NCI-H2081 (cell line): ENCODE measurements at places on chromosomes 13 and 19.

- DNase-seq, result peak; percentile 39
These were observed at the start of gene GGN for GRCh38 chr19:38387550-38388348. Gene GGN (minus strand): TSS chr19:38388034. CDS start chr19:38387261, 773 bp downstream.

DNA sequence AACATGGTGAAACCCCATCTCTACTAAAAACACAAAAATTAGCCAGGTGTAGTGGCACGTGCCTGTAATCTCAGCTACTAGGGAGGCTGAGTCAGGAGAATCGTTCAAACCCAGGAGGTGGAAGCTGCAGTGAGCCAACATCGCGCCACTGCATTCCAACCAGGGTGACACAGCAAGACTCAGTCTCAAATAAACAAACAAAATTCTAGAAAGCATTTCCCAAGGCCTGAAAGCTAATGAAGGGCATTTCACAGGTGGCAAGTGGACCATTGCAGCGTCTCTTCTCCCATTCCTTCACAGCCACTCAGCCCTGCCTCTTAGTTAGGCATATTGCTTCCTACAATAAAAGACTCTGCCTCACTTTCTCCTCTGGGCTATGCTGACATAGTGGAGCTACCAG is 13.5 kb upstream of the RXFP2 start:
- no peak for DNase-seq

DNA sequence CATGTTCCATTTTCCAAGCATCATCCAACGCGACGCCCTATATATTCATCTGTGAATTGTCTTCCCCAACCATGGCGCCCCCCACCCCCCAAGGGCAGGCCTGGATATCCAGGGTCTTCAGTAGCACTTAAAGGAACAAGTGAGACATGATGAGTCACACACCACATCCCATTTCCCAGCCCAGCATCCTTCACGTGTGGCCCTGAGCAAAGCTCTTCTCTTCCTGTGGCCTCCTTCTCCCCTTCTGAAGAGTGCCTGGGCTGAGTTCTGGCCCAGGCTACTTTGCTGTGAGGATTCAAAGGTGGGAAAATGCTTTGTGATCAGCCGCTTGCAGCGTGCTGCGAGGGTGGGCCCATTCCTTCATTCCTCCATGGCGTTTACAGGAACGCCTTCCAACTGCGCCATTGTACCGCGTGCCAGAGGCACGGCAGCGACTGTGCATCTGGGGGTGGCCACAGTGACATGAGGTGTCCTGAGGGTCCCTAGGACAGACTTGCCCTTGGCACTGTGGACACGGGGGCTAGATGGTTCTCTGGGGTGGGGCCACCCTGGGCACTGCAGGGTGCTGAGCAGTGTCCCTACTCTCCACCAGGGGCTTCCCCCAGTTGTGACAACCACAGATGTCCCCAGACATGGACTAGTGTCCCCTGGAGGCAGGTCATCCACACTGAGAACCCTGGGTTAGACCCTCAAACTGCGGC is 11.7 kb downstream of the PLIN4 start:
- DNase-seq, result no peak

DNA sequence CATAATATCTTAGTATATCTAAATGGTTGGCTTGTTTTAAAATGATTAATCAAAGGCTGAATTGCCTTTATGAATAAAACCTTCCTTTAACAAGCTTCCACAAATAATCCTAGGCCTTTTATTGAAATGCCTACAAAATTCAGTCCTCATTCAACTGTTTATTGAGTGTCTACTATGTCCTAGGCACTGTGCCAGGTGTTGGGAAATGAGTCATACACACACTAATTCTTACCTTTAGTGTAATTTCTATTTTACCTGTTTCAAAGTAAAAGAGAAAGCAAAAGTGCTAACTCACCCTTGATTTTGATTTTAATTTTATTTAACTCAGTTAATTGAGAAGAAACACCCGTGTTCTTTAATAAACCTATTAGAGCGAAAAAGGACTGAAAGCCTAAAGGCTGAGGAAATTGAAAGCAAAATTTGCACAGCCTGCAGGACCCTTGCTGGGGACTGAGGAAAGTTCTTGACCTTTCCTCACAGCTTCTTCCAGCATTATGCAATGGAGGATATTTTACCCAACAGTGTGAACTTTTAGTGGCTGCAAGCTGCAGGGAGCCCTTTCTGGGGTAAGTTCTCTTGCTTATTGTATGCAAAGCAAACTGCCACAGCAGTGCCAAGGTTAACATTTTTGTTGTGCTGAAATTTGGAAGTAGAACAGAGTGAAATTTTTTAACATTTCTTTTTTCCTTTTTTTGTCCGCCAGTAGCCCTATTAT is 83.1 kb downstream of the B3GLCT start:
- no peak for DNase-seq

DNA sequence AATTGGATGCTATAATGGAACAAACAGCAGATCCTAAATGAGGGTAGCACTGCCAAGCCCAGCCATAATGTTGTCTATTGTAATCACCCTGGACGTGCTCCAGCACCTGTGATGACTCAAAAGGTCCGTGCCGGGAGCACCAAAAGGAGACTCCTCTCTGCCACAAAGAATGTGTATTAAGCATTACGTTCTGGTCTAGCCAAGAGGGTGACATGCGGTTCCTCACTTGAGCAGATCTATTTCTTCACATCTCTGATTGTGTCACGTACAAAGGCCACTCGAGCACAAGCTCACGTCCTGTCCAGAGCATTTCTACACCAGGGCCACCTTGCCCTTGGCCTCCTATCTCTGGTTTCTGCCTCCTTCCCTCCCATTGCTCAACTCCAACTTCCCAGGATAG is 219.9 kb upstream of the IRS2 start:
- DNase-seq, result peak; percentile 42

DNA sequence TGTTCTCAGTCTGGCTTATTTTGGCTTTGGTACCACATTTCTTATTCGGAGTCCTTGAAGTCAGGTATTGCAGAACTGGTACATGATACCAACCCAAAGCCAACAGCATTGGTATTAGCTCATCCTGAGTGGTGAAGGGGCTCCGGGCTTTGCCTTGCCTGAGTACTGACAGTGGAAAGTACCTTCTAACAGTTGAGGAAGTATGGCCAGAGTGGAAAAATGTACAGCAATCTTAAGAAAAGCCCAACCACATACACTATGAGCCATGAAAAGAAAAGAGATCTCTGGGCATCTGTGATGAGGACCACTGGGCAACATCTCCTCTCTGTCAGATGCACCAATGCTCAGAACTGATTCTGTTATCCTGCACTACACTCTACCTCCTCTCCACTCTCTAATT is 8.3 kb downstream of the LCP1 start:
- DNase-seq, result no peak

DNA sequence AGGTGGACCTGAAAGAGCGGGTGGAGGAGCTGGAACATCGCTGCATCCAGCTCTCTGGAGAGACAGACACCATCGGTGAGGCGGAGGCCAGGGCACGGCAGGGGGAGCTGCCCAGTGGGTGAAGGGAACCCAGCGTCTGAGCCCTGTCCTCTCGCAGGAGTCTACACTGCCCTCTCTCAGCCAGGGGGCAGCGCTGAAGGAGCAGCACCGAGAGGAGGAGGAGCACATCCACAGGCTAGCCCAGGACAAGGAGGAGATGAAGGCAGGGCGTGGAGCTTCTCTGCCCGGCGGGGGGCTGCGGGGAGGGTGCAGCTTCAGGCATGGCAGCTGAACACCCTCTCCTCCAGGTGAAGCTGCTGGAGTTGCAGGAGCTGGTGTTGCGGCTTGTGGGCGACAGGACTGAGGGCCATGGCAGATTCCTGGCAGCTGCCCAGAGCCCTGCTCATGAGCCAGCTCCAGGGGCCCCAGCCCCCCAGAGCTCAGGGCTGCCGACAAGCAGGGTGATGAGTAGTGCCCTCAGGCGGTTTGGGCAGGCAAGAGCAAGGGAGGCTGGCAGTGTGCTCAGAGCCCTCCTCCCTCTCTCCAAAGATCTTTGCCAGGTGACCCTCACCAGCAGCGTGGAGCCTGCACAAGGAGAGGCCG is 31.4 kb upstream of the ZNF492 start:
- no peak for DNase-seq

- DNase-seq, result peak; percentile 87
These were observed at the start of the genes BIVM and POGLUT2 for GRCh38 chr13:102798581-102799425. Gene BIVM (plus strand): TSS chr13:102799119. CDS start chr13:102807268, 8,149 bp downstream. Gene POGLUT2 (minus strand): TSS chr13:102798976. CDS start chr13:102798670, 306 bp downstream.

GRCh38 chr19:41376241-41376997 is at the start of gene TMEM91:
Gene TMEM91 (plus strand): TSS chr19:41376533. CDS start chr19:41378310, 1,777 bp downstream.
- no peak for DNase-seq

DNA sequence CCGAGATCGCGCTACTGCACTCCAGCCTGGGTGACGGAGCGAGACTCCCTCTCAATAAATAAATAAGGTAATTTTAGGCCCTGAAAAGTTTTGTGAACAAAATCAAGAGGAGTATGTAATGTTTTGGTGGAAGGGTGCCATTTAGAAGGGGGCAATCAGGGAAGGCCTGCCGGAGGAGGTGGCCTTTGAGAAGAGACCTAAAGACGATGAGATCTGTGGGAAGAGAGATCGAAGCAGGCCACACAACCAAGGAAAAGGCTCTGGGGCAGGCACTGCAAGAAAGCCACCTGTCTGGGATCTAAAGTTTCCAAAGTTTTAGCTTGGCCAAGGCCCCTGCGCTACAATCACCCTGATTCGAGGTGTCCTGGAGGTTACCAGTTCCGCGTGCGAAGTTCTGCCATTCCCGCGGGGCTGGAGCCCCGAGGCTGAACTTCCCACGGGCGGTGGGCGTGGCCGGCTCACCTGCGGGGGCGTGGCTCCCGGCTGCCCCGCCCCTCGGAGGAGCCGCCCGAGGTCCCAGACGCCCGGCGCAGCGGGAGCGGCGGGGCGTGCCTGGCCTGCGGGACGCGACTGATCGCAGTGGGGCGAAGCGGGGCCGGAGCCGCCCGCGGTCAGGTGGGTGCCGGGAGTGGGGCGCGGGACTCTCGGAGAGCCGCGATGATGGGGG is at the start of gene KLC3:
TSS of gene KLC3 (plus strand) at position 519 of the 667 bp plus-strand sequence. CDS start 4,792 bp downstream, outside the sequence.
- DNase-seq, result no peak

- no peak for DNase-seq
These were observed 2.5 kb downstream of the PRTN3 start for GRCh38 chr19:843180-843835.

GRCh38 chr13:113297370-113298042 is 467 bp downstream of the LAMP1 start:
- no peak for DNase-seq

DNA sequence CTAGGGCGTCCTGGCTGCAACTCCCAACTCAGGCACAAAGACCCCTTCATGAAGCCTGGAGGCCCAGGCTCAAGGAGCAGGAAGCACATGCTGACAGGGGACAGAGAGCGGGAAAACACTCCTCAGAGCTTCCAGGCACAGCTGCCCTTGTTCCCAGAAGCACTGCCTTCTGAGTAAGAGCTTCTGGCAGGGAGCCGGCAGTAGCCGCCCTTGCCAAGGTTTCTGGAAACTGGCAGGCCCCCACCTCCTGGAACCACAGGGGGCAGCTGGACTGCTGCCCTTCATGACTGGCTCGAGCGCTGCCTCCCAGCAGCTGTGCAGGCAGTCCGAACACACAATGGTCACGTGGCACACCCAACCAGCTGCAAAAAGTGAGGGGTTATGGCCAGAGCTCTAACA is 33.6 kb upstream of the EPHX3 start:
- peak; percentile 73 for DNase-seq

DNA sequence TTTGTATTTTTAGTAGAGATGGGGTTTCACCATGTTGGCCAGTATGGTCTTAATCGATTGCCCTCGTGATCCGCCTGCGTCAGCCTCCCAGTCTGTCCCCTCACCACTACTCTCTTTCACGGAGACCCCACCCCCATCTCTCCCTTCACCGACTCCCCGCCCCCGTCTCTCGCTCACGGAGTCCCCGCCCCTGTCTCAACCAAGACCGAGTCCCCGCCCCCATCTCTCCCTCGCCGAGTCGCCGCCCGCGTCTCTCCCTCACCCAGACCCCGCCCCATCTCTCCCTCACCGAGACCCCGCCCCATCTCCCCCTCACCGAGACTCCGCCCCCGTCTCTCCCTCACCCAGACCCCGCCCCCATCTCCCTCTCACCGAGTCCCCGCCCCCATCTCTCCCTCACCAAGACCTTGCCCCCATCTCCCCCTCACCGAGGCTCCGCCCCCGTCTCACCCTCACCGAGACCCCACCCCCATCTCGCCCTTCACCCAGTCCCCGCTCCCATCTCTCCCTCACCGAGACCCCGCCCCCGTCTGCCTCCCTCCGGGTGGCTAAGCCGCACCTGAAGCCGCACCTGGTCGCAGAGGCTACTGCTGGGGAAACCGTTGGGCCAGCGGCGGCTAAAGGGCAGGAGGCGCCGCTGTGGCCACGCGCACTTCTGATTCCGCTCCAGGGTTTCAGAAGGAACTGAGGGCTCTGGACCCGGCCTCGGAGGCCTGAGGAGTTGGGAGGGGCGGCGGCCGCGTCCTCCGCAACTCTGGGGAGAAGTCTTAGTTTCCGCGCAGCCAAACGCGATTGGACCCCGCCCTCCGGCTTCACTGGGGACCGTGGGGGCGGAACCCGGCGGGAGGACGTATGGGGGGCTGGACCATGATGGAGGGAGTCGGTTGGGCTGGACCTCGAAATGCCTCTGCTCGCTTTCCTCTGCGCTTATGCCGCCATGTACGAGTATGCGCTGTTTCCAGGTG is 17.1 kb upstream of the ZNF846 start:
- DNase-seq, result peak; percentile 99

- DNase-seq, result peak; percentile 95
These were observed 29.2 kb downstream of the TMTC4 start for GRCh38 chr13:100645382-100645781.

DNA sequence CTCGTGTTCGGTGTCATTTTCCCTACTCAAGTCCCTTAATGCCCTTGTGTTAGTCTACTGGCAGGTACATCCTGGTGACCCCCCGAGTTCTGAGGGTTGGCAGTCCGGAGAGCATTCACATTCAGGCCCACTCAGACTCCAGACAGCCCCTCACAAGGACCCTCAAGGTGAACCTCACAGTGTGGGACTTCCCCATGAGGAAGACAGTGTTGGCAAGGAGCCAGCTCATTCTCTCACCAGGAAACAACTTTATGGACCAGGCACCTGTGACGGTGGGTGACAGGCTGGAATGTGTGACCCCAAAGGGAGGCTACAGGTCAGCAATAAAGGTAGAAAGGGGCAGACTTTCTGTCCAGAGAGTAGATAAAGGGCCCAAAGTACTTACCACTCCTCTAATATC is 24.5 kb downstream of the RDH8 start:
- no peak for DNase-seq

- DNase-seq, result peak; percentile 89
These were observed 3.0 kb downstream of the PRKD2 start for GRCh38 chr19:46713781-46714443.

DNA sequence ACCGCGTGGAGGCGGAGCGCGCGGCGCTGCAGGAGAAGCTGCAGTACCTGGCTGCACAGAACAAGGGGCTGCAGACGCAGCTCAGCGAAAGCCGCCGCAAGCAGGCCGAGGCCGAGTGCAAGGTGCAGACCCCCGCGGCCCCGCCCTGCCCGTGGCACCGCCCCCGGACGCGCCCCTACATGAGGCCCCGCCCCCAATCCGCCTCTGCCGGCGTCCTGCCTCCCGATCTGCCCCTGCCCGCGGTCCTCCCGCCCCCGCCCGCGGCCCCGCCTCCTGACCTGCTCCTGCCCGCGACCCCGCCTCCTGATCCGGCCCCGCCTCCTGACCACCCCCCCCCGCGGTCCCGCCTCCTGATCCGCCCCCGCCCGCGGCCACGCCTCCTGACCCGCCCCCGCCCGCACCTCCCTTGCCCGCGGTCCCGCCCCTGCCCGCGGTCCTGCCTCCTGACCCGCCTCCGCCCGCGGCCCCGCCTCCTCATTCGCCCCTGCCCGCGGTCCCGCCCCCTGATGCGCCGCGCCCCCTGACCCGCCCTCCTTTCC is 11.7 kb downstream of the PRR36 start:
- no peak for DNase-seq

GRCh38 chr13:35210261-35210660 is 266.2 kb downstream of the MAB21L1 start:
- no peak for DNase-seq

GRCh38 chr13:113905018-113905417 is 41.1 kb upstream of the GAS6 start:
- no peak for DNase-seq

GRCh38 chr19:19429361-19429760 is 23.9 kb downstream of the GATAD2A start:
- DNase-seq, result no peak
